ENCODE measurements at places on chromosomes 12 and 14.
A peak's percentile ranks its signal among the peaks of the same experiment; 100 is the strongest.

DNA sequence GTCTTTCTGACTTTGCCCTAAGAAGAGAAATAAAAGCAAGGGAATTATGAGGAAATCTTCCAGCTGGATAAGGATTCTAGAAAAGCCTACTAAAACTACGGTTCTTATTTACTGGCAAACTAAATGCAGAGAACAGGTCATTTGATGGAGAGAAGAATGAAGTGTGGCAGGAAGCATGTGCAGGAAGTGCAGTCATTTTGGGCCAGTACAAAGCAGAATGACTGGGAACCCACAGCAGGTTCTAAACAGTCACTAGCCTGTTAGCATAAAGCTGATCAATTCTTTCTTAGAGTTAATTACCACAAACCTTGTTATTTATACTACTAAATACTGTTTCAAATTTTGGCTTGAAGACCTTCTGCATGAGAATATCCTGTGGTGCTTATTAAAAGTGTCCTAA lies 36.7 kb downstream of the CFAP54 start:
- no peak for DNase-seq

GRCh38 chr14:82549306-82549990 lies 1015.8 kb upstream of the SEL1L start:
- no peak for DNase-seq

DNA sequence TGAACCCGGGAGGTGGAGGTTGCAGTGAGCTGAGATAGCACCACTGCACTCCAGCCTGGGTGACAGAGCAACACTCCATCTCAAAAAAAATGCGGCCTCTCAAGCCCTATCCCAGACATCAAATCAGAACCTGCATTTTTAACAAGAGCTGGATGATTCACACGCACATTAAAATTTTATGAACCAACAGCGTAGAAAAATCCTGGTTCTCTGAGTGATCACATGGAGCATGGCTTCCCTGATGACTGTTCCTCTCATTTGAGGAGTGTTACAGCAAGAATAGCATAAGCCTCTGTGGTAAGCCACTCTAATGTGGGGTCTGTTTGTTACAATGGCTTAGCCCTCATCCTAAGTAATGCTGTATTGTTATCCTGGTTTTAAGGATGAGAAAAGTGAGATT lies 163.6 kb downstream of the BRMS1L start:
- no peak for DNase-seq

GRCh38 chr12:96578526-96579125 lies 89.2 kb downstream of the CFAP54 start:
- no peak for DNase-seq

DNA sequence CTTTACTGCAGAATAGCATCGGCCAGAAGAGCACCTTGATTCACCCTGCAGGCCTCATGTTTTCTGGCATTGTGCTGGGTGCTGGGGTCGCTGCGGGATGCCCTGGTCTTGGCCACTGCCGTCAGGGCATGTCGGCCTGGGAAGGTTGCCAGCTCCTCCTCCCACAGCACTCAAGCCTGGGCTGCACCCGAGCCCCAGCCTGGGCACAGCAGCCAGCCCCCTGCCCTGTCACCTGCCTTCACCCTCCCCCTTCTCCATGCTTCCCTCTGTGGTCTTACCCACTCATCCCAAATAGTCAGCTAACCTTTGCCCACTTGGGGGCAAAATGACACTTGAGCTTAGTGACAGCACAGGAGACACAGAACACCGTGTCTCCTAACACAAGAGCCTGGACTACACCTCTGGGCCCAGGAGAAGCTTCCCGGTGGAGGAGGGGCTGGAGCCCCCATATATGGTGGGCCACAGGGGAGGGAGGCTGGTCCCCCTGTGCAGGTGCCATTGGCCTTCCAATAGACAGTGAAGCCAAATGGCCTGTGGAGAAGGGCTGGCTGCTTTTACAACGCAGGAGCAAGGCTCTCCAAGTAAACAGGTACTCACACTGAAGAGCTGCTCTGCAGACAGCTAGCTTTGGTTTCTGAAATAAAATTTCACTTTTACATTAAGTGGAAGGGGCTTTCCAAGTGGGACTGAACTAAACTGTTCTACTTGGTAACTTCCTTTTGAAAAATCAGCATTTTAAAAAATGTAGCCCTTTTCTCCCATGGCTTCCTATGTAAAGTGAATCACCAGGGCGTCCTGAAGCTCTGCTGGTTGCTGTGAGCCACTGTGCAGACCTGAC lies 51.2 kb upstream of the AMN start:
- DNase-seq = no peak

- peak; percentile 25 for DNase-seq
Measured at GRCh38 chr12:12788675-12789368, 3.4 kb downstream of the APOLD1 start.

DNA sequence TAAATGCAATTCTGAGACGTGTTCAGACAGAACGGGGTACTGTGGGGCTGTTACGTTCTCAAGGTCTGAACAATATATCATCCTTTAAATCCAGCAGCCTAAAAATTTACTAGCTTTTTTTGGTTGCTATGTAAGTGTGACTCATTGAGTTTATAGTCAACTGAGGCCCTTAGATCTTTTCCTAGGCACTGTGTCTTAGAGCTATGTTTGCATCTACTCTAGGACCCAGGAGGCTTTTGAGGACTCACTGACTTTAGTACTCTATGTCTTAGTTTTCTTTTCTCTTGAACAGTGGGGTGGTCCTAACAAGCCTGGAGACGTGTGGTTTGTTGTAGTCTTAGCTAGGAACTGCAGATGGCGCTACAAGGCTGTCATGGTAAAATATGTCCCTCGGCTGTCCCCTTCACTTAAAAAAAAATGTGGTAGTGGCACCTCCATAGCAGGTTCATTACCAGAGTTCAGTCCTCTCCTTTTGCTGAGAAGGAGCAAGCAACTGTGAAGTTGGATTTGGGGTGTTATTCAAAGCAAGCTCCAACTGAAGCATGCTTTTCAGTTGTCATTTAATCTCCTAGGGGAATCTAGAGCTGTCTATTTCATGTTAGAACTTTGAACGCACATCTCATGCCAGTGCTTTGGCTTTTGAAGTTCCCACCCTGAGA lies 8.7 kb upstream of the SPATS2 start:
- no peak for DNase-seq

DNA sequence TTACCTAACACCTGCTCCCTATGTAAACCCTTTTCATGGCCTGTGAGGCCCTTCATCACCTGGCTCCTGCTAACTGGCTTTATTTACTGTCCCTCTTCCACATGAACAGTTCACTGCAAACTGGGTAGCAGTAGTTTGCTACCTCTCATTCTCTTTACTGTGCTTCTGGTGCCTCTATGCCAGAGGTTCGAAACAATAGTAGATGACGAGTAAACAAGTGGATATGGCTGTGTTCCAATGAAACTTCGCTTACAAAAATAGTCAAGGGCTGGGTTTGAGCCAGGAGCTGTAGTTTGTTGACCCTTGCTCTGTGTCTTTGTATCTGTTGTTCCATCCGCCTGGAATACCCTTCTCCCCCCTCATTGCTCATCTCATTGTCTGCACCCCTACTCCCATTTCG lies 233.6 kb upstream of the RMST start:
- no peak for DNase-seq

DNA sequence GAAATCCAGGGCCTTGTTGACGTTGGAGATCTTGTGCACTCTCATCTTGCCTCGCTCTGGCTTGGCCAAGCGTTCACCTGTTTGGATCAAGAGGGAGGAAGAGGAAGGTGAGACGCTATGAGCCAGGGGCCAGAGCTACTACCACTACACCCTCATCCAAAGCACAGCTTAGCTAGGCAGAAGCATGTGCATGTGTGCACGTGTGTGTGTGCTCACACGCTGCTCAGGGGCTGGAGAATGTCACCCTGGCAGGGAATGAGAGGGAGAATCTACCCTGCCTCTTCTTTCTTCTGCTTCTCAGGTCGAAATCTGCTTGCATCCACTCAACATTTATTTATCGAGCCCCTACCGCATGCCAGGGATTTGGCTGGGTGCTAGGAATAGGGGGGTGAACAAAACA lies 58.1 kb downstream of the ACTN1 start:
- no peak for DNase-seq

GRCh38 chr14:92254786-92255185 lies 68.2 kb upstream of the SLC24A4 start:
- no peak for DNase-seq

- no peak for DNase-seq
Measured at GRCh38 chr14:51328064-51328771, 88.2 kb downstream of the TMX1 start.

GRCh38 chr12:50961708-50962107 lies 9.4 kb downstream of the HIGD1C start:
- no peak for DNase-seq

DNA sequence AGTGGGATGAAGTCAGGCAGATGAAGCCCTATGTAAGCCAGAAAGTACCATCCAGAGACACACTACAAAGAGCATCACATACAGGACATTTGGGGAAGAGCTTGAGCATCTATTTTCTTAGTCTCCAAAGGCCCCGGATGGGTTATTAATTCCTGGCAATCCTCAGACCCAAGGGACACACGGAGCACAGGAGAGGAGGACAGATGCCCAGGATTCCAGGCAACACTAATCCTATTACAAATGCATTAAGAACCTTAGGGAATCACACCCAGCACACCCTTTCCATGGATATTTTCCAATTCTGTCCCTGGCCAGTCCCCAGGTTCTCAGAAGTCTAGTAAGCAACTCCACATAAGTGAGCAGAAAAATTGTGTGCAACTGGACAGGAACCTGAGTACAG lies 65.9 kb downstream of the CMKLR1 start:
- no peak for DNase-seq

GRCh38 chr12:18153826-18154225 lies 63.8 kb upstream of the RERGL start:
- DNase-seq = no peak

GRCh38 chr14:96197163-96197852 lies 7.3 kb upstream of the BDKRB2 start:
- DNase-seq = no peak

GRCh38 chr12:132500856-132501180 lies 10.9 kb downstream of the FBRSL1 start:
- no peak for DNase-seq

- DNase-seq = no peak
Measured at GRCh38 chr12:68332728-68333630, 817 bp upstream of the MDM1 start.

DNA sequence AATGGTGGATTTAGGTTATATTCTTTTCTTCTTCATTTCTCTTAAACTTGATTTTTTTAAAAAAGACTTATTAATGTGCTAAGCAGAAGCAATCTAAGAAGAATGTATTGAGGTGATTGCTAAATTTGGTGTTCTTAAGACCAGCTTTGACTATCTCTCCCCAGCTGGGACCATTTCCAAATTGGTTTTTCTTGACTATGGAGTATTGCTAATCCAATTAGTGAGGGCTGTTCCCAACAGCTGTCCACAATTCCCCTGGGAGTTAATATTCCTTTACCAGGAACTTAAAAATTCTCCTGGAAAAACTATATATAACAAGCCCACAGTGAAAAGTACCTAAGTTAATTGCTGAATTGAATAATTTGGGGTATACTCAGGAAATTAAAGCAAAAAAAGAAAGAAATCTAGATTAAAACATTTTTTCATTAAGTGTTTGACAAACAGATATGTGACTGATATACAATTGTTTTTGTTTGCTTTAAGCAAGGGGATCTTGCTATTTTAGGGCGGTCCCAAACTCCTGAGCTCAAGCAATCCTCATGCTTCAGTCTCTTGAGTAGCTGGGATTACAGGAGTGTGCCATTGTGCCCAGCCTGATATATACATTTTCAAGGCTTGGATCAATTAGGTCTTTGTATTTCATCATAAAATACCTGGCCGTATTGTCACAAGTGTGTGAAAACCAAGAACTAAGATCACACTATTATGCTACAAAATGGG lies 105.0 kb downstream of the FAR2 start:
- DNase-seq = no peak

DNA sequence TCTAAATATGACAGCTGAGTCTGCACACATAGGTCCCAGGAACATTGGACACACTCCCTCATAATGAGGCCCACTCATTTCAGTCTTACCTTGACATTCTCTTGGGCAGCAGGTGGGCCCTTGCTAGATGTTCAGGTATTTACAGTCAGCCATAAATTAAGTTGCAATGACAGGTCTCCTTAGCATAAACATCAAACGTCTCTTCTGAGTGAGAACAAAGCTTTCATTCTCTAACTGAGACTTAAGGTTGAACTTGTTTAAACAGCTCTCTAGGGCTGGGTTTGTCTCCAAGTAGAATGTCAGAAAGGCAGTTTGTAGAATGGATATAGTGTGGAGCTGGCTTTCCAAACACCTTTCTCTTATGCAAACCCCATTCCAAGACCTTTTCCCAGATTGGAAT lies 10.3 kb downstream of the ACVR1B start:
- no peak for DNase-seq

- no peak for DNase-seq
Measured at GRCh38 chr12:123761841-123762714, at the start of gene DNAH10. DNAH10 (plus strand) TSS chr12:123762301; CDS start chr12:123762337, 36 bp downstream.

DNA sequence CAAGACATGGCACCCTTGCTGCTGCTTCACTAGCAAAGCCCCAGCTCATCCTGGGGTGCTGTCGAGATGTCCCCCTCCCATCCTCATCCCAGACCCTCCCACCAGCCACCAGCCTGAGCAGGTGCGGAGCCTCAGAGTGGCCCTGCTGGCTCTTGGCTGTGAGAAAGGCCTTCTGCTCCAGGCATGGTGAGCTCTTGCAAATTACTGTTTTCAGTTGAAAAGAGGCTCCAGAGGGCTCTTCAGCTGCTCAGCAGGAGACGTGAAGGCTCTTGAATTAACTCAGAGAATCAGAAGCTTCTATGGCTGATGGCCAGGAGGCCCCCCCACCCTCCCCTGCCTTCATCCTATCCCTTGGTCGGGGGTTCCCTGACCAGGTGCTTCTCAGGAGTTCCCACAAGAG lies 44.1 kb downstream of the WSCD2 start:
- DNase-seq = no peak

DNA sequence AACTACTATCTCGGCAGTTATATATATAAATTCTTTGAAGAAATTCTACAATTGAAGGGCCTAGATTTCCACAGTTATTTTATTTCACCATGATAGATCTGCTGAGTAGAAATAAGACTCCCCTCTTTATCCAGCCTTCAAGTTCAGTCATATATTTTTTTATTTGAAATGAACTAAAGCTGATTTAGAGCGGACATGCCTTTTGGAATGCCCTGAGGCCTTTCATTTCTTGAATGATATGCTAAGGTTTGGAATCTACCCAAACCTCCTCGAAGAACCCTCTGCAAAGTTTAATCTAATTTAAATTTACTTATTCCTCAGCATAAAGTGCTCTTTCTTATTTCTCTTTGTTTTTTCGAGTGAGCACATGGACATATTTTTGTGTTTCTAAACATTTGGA lies 15.1 kb downstream of the SIX1 start:
- DNase-seq = no peak

DNA sequence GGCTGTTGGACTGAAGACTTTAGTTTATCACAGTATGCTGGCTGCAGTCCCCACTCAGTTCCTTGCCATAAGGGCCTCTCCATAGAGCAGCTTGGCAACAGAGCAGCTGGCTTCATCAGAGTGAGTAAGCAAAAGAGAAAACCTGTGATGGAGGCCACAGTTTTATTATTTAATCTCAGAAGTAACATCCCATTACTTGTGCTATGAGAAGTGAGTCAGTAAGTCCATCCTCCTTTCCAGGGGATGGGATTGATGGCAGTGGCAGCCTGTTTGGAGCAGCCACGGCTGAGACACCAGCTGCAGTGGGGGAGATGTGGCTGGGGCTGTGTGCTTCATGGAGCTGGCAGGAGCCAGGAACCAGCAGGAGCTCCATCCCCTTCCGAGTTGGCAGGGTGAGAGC lies 138.5 kb upstream of the SRRM4 start:
- no peak for DNase-seq

All from stimulated activated CD8-positive, alpha-beta memory T cell treated with anti-CD3 and anti-CD28 coated beads, Interleukin-7, amount 100 ng/mL, for 24 hours (primary cell).